Activated naive CD8-positive, alpha-beta T cell treated with anti-CD3 and anti-CD28 coated beads for 36 hours (primary cell): ENCODE measurements at places on chromosomes 5 and 9.

- no peak for DNase-seq
Measured at GRCh38 chr9:15469406-15469805, 41.4 kb downstream of the PSIP1 start.

DNA sequence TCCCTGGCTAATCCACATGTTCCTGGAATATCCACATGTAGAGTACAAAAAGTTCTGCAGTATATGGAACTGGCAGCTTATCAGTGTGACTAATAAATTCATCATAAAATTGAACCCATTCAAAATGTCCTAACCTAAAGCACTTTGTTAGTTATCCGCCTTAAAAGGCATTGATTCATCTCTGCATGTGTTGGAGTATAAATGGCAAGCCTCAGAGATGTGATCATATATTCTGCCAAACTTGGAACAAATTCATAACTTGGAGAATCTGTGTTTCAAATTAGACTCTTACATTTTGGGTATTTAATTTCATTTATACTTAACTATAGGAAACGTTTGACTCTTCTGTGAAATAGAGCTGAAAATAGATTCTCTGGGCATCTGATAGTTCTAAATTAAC is 25.2 kb upstream of the NREP start:
- DNase-seq: no peak

GRCh38 chr5:95788493-95788892 is 34.0 kb downstream of the GLRX start:
- no peak for DNase-seq

GRCh38 chr9:133597316-133597957 is 11.8 kb downstream of the FAM163B start:
- DNase-seq: no peak

DNA sequence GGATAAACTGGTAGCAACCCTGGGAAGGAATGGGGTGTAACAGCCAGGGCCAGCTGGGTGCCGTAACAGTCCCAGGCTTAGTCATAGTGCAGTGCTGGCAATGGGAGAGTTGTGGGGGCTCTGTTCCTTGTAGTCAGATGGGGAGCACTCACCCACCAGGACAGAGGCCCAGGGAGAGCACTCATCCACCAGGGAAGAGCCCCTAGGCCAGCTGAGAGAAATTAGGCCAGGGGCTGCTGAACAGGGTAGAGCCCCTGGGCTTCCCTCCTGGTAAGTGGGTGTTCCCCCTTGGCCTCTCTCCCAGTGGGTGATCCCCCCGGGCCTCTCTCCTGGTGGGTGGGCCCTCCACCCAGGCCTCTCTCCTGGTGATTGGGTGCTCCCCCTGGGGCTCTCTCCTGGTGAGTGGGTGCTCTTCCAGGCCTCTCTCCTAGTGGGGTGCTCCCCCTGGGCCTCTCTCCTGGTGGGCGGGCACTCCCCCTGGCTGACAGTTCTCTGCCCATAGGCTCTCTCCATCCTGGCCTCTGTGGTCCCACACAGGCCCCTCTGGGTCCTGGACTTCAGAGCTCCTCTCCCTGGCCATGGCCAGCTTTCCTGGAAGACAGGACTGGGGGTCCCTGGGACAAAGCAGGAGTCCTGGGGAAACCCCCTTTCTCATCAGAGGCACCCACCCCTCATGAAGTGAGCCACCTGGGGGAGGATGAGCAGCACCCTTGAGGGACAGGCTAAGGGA is 13.4 kb downstream of the FGD3 start:
- no peak for DNase-seq

- no peak for DNase-seq
Measured at GRCh38 chr5:144177548-144177947, 6.9 kb downstream of the KCTD16 start.
